ENCODE measurements at places on chromosomes 13 and 19.

DNA sequence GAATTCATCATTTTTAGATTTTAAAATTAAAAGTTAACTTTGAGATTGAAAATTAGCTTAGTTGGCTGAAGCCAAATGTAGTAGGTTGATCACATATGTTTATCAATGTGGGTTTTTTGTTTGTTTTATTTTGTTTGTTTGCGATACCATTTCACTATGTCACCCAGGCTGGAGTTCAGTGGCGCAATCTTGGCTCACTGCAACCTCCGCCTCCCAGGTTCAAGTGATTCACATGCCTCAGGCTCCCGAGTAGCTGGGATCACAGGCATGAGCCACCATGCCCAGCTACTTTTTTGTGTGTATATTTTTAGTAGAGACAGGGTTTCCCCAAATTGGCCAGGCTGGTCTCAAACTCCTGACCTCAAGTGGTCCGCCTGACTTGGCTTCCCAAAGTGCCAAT, 665.7 kb upstream of the SLC10A2 start:
- no peak for DNase-seq

GRCh38 chr19:35076657-35077056, 35.1 kb downstream of the HPN start:
- DNase-seq = no peak

DNA sequence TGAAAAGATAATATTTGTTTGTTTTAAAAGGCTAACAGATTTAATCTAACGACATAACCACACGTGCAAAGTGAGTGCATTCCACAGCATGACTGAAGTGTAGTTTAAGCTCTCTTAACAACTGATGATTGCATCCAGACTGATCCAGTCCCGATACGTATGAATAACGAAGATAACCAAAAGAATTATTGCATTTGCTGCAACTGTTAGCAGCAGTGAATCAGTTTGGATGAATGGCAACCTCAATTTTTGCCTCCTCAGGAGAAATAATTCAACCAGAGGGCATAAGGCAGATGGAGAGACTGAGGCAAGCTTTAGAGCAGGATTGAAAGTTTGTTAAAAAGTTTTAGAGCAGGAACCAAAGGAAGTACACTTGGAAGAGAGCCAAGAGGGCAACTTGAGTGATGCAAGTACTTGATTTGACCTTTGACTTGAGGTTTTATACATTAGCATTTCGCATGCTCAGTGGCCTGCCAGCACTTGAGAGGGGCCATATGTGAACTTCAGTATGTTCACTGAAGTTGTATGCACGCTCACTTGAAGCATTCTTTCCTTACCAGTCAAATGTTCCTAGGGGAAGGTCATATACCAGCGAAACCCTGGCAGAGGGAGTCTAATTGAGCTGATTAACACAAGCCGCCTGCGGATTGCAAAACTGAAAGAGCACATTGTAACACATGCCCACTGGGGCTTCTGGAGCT, 835.0 kb upstream of the PCDH20 start:
- no peak for DNase-seq

GRCh38 chr19:55314396-55314795, 10.7 kb downstream of the TMEM150B start:
- no peak for DNase-seq

DNA sequence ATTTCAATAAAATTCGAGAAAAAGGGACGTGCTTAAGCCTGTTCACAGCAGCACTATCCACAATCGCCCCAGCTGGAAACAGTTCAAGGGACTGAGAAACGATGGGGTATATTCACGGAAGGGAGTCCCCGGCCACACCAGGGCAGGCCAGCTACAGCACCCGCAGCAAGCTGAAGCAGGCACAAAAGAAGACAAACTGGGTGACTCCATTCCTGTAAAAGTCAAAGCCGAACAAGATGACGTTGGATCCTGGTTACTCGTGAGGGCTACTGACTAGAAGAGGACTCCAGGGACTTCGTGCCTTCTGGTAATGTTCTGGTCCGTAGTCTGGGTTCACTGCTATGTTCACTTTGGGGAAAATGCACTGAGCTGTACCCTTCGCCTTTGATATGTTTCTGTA, 57.6 kb downstream of the COL4A1 start:
- no peak for DNase-seq

- peak; percentile 39 for DNase-seq
These were observed 159.1 kb upstream of the KL start for GRCh38 chr13:32857077-32857476.

GRCh38 chr13:31038834-31039552, 106.5 kb downstream of the TEX26 start:
- no peak for DNase-seq

DNA sequence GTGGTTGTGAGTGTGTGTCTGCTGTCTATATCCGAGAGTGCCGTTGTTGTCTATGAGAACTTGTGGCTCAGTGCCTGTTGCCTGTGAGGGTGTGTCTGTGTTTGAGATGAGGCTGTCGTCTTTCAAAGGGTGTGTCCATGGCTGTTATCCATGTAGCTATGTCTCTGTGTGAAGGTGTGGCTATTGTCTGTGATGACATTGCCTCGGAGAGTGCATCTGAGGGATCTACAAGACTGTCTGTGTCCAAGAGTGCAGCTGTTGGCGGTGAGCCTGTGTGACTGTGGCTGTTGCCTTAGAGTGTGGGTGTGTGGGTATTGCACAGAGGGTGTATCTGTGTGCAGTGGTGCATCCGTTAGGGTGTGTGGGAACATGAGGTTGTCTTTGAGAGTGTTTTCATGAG, 4.9 kb downstream of the NUMBL start:
- no peak for DNase-seq

DNA sequence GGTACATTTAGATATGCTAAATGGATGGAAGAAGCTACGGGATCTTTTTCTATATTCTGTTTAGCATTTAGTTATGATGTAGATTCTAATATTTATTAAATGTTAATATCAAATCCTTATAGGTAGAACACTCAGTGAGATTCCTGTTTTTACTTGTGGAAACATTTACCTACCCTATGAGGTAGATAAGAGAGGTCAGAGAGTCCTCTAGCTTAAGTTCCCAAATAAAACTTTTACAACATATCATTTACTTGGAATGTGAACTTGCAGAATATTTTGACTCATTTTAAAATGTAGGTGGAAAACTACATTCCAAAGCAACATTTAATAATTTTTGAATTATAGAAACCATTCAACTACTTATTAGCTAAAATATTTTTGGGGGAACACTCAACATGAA, 63.7 kb downstream of the UBL3 start:
- DNase-seq = no peak

- DNase-seq = no peak
These were observed 59.8 kb upstream of the C1QTNF9 start for GRCh38 chr13:24249624-24250023.
